ENCODE measurements at places on chromosomes 11 and 22. TPM values are rescaled to one million over a fixed set of nuclear protein-coding genes. Genes with fewer than 3 reads are reported as not detected.

Gene ENTHD1
- not detected for total RNA-seq

Gene TSPAN32
- not detected for total RNA-seq

Gene OR52E8
- not detected for total RNA-seq

Gene BTG4
- 0.12 TPM for total RNA-seq

Gene OSBP2
- 11.1 TPM for total RNA-seq

Gene CYB561A3
- 50.3 TPM for total RNA-seq

Gene OR2AG1
- not detected for total RNA-seq

Gene CCDC87
- total RNA-seq = 0.60 TPM

Gene GGTLC2
- not detected for total RNA-seq

Gene TENM4
- total RNA-seq = 0.01 TPM

Gene LRRN4CL
- total RNA-seq = 0.07 TPM

Gene OR51B2
- total RNA-seq = not detected

Gene ZNF280B
- total RNA-seq = 1.5 TPM

Gene MS4A6A
- total RNA-seq = not detected

Gene CARD16
- not detected for total RNA-seq

Gene HEPHL1
- not detected for total RNA-seq

Gene TAF10
- total RNA-seq = 178 TPM

Gene EIF4ENIF1
- total RNA-seq = 15.9 TPM
